MM.1S (cell line): ENCODE measurements at places on chromosomes 7 and 10.

GRCh38 chr7:22433710-22434460 is 66.1 kb downstream of the STEAP1B start:
- no peaks in the 10 kb centered on the region for H3K36me3 ChIP-seq
- no peak overlapping the region for H3K4me3 ChIP-seq

GRCh38 chr7:157700231-157701005 is 363.6 kb downstream of the DNAJB6 start:
- peaks cover 76% of the 10 kb centered on the region for H3K27me3 ChIP-seq
- no peaks in the 10 kb centered on the region for H3K36me3 ChIP-seq
- H3K27ac ChIP-seq, result no peak overlapping the region

DNA sequence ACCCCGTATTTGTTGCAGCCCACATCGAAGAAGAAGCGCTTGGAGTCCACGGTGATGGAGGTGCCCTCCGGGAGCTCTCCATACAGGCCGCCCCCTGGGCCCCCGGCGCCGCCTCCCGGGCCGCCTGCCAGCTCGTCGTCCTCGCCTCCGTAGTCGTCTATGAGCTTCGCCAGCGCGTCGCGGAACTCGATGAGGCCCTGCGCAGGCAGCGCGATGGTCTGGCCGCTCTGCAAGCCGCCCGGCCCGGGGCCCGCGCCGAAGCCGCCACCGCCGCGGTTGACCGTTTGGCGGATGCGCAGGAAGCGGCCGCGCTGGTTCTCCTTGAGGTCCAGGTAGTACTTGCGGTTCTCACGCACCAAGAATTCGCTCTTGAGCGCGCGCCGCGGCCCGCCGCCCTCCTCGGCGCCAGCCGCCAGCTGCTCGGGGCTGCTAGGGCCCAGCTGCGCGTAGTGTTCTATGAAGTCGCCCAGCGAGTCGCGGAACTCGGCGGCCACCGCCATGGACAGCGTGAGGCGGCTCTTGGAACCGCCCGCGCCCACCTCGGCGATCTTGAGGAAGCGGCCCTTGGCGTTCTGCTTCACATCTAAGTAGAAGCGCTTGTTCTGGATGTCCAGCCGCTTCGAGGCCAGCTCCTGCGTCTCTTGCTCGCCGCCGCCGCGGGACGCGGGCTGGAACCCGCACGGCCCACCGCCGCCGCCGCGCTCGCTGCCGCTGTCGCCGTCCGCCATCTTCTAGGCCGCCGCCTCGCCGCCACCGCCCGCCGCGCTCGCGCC is 523 bp downstream of the PURB start:
- H3K36me3 ChIP-seq, result 0 out of 2 replicates have a peak, but pooled peaks cover 9% of the 10 kb centered on the region
- H3K27ac ChIP-seq, result peak overlapping the region; percentile 71; the same call in 1 of the 2 replicates
- peak overlapping the region; percentile 83 for H3K4me3 ChIP-seq
- no peaks in the 10 kb centered on the region for H3K27me3 ChIP-seq
- peak; percentile 35 for DNase-seq
- H3K4me1 ChIP-seq, result peaks cover 38% of the 10 kb centered on the region

DNA sequence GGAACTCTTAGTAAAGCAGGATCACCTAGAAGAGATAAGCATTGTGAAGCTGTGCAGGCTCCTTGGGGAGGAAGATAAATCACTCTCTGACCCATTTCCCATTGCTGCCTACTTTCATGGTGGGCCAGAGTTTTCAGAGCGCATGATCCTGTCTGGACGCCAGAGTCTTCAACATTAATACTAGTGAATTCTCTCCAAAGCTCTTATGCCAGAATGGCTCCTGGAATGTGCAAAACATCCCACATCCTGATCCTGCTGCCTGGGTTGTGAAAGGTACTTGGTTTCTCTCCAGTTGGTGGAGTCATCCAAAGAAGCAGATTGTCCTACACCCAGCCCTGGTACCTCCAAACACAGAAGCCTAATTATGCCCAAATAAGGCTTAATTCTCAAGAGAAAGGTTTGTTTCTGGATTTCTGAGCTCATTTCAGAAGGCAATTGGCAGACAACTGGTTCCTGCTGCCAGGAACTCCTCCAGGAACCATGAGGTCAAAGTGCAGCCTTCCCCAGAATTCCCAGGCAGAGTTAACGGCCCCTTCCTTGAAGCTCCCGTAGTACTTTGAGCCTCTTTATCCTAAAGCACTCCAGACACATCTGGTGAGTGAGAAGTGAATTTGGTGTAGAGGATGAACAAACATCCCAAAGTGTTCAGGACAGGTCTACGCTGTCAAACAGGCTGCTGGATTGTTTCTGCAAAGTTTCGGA is 495.2 kb downstream of the PLXNA4 start:
- no peaks in the 10 kb centered on the region for H3K27me3 ChIP-seq
- peaks cover 26% of the 10 kb centered on the region for H3K4me1 ChIP-seq
- no peak overlapping the region for H3K27ac ChIP-seq
- H3K4me3 ChIP-seq, result no peak overlapping the region

DNA sequence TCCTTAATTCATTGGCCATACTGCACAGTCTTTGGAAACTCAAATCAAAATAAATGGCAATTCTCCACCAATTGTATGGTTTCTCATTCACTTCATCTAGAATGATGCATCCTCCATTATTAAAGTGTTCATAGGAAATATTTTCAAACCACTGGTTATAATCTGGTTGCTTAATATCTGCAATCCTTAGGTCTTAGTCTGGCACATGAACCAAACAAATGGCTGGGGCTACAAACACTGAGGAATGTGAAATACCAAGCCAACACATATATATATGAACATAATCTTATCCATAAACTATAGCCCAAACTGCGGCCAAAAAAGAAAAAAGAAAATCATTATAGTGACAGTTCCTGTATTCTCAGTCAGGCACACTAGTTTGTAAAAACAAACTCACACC is 5.7 kb upstream of the MSS51 start:
- DNase-seq, result no peak
- H3K4me1 ChIP-seq, result no peaks in the 10 kb centered on the region
- H3K27me3 ChIP-seq, result no peaks in the 10 kb centered on the region
- no peak overlapping the region for H3K4me3 ChIP-seq
- no peak overlapping the region for H3K27ac ChIP-seq
- H3K36me3 ChIP-seq, result no peaks in the 10 kb centered on the region; the same call in 1 of the 2 replicates

- DNase-seq, result no peak
- no peak overlapping the region for H3K4me3 ChIP-seq
- no peaks in the 10 kb centered on the region for H3K36me3 ChIP-seq
- no peaks in the 10 kb centered on the region for H3K4me1 ChIP-seq
Observed at GRCh38 chr7:50685135-50686065, 97.3 kb downstream of the GRB10 start.

DNA sequence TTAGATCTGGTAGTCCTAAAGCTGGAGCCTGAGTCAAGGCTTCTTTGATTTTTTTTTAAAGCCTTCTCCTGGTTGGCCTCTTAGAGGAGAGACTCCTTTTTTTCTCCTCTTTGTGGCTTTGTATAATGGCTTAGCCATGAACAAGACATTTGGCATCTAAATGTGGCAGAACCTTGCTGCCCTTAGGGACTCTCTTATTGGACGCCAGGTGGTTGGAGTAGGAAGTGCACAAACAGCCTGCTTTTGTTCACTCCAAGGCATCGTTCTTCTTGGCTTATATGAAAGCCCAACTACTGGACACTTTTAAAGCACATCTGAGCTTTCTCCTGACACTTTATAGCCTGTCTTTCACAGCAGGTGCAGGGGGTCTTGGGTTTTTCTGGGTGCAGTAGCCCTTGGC is 25.0 kb downstream of the ZPBP start:
- peaks cover 8% of the 10 kb centered on the region; the same call in 1 of the 2 replicates for H3K4me1 ChIP-seq
- no peak overlapping the region for H3K4me3 ChIP-seq

DNA sequence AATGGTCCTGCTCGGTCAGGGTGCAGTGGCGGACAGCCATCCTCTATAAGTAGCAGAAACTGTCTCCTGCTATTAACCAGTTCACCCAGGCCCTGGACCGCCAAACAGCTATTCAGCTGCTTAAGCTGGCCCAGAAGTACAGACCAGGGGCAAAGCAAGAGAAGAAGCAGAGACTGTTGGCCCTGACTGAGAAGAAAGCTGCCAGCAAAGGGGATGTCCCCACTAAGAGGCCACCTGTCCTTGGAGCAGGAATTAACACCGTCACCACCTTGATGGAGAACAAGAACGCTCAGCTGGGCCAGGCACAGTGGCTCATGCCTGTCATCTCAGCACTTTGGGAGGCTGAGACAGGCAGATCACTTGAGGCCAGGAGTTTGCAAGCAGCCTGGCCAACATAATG is 5.6 kb upstream of the NSUN5 start:
- no peak overlapping the region for H3K27ac ChIP-seq
- no peak overlapping the region for H3K4me3 ChIP-seq
- no peak for DNase-seq

GRCh38 chr10:21587391-21587790 is 53.4 kb downstream of the MLLT10 start:
- H3K27me3 ChIP-seq, result no peaks in the 10 kb centered on the region
- no peaks in the 10 kb centered on the region; the same call in 1 of the 2 replicates for H3K36me3 ChIP-seq
- no peak overlapping the region for H3K4me3 ChIP-seq
- DNase-seq, result no peak

GRCh38 chr7:13742811-13743210 is 246.7 kb downstream of the ETV1 start:
- no peak overlapping the region for H3K27ac ChIP-seq
- H3K36me3 ChIP-seq, result no peaks in the 10 kb centered on the region
- peak; percentile 30 for DNase-seq
- H3K27me3 ChIP-seq, result no peaks in the 10 kb centered on the region

DNA sequence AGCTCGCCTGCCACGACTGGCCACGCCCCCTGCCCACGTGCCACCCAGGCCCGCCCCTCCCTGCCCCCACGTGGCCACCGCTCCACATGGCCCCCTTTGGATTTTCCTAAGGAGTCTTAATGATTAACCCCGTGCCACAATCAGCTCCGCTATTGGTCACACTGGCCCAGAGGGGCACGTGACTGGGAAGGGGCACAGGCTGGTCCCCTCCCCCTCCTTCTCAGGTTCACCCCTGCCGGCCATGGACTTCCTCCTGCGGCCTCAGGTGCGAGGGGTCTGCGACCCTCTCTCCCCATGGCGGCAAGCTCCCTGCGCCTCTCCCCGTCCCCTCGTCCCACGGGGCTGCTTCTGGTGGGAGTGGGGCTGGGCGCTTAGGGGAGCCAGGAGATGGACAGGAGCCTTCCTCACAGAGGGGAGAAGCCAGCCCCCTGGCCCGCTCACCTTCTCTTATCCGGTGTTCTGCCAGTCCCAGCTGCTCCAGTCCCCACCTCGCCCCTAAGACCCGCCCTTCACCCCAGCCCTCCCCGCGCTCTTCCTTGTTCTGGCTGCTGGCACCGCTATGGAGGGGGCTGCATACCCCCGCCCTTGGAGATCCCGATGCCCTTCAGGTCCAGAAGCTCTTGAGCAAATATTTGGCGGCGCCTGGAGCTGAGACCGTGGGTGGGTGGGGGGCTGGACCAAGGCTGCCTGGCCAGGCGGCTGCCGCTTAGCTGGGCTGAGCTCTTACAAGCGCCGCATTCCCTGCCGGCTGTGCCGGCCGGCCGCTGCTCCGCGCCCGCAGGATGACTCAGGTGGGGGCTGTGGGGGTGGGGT is 3.2 kb downstream of the SLC4A2 start:
- no peaks in the 10 kb centered on the region for H3K36me3 ChIP-seq
- H3K4me1 ChIP-seq, result no peaks in the 10 kb centered on the region
- H3K4me3 ChIP-seq, result no peak overlapping the region
- no peak for DNase-seq
- no peaks in the 10 kb centered on the region for H3K27me3 ChIP-seq

- no peak for DNase-seq
- no peaks in the 10 kb centered on the region for H3K27me3 ChIP-seq
- H3K4me3 ChIP-seq, result no peak overlapping the region
- H3K36me3 ChIP-seq, result no peaks in the 10 kb centered on the region
- no peaks in the 10 kb centered on the region for H3K4me1 ChIP-seq
Observed at GRCh38 chr10:14086596-14086995, 244.1 kb downstream of the FRMD4A start.

GRCh38 chr10:61981460-61981859 is 80.0 kb downstream of the ARID5B start:
- DNase-seq, result no peak
- H3K27me3 ChIP-seq, result no peaks in the 10 kb centered on the region
- peaks cover 20% of the 10 kb centered on the region for H3K4me1 ChIP-seq
- no peak overlapping the region for H3K27ac ChIP-seq
- peaks cover 5% of the 10 kb centered on the region; the same call in 1 of the 2 replicates for H3K36me3 ChIP-seq
- H3K4me3 ChIP-seq, result no peak overlapping the region

DNA sequence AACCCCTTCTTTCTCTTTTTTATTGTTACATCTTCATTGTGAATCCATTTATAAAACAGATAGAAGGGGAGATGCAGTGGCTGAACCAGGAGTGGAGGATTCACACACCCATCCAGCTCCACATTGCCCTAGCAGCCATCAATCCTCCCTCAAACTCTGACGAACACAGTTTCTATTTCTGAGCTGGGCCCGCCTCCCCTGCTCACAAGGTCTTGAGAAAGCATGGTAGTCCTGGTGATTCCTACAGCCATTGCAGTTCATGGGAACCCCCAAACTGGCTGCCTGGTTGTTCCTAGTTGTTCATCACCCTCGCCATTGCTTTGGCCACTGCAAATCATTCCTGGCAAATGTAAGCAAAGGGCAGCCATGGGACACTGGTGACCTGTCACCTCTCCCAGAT is 258.5 kb upstream of the AOAH start:
- no peak overlapping the region for H3K27ac ChIP-seq
- H3K4me1 ChIP-seq, result no peaks in the 10 kb centered on the region
- no peaks in the 10 kb centered on the region for H3K36me3 ChIP-seq
- H3K27me3 ChIP-seq, result no peaks in the 10 kb centered on the region
- H3K4me3 ChIP-seq, result no peak overlapping the region

- no peak for DNase-seq
- no peak overlapping the region for H3K4me3 ChIP-seq
- H3K27ac ChIP-seq, result peak overlapping the region; percentile 49; the same call in 1 of the 2 replicates
Observed at GRCh38 chr10:27192284-27192683, 37.1 kb downstream of the MASTL start.

- H3K36me3 ChIP-seq, result no peaks in the 10 kb centered on the region
- H3K4me3 ChIP-seq, result no peak overlapping the region
- H3K4me1 ChIP-seq, result peaks cover 8% of the 10 kb centered on the region
- DNase-seq, result peak; percentile 45
- H3K27ac ChIP-seq, result no peak overlapping the region
Observed at GRCh38 chr10:21020545-21020944, 123.4 kb upstream of the NEBL start.

DNA sequence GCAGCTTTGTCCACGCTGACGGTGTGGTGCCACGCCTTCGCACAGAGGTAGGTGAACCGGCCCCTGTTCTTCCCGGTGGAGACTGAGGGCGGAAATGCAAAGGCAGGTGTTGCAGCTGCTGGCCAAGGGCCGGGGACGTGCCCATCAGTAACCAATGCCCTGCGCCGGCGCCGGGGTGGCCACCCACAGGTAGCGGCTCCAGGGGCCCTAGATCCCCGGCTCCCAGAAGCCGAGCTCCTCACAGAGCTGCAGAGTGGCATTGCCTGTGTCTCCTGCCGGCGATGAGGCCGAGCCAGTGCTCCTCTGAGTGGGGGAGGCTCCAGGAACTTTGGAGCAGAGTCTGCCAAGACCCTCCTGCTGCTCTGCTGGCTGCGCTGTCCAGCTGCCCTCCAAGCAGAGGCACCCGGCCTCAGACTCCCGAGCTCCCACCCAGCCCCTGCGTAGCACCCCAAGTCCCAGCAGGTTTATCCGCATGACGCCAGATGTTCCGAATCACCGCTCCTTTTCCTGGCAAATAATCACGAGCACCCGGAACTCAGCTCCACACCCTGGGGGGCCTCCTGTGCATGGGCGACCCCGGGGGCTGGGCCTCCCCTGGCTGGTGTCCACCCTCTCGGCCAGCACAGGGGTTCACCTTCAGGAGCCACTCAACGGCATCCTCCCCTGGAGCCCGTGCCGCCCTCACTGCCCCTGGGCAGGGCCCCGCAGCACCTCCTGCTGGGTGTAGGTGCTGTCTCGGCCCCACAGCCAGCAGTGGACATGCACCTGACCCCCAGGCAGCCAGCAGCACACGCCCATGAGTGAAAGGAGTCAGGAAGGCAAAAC is 22.1 kb downstream of the CFAP46 start:
- H3K36me3 ChIP-seq, result no peaks in the 10 kb centered on the region
- no peak overlapping the region for H3K27ac ChIP-seq
- no peak overlapping the region for H3K4me3 ChIP-seq
- no peak for DNase-seq
- peaks cover 32% of the 10 kb centered on the region for H3K27me3 ChIP-seq
